Activated CD4-positive, alpha-beta T cell treated with anti-CD3 and anti-CD28 coated beads, Interleukin-2, Interleukin-4, amounts not matched to agents 100 ng/mL and 50 ng/mL, durations not matched to agents 16 hours and 8 hours (primary cell): ENCODE measurements at places on chromosomes 12 and 14.
A peak's percentile ranks its signal among the peaks of the same experiment; 100 is the strongest.

- DNase-seq, result no peak
Measured at GRCh38 chr14:40248671-40249070, 816.4 kb upstream of the FBXO33 start.

GRCh38 chr12:6956021-6956727 is 5.0 kb downstream of the PTPN6 start:
- no peak for DNase-seq

- no peak for DNase-seq
Measured at GRCh38 chr14:101475456-101476257, 85.6 kb upstream of the DIO3 start.

DNA sequence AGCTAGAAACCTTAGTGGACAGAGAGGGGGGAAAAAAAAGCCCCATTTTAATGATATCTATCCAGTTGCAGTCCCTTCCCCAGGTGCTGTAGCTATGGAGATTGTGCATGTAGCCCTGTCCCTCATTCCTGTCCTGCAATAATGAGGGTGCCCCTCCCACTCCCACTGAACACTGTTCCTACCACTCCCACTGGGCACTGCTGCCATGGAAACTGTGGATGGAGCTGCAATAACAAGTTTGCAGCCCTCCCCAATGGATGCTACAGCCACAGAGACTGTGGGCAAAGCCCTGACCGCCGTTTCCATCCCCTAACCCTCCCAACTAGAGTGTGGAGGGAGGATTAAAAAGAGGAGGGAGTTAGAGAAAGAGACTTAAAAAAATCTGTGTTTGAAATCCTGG is 238.3 kb downstream of the FUT8 start:
- no peak for DNase-seq

GRCh38 chr12:92036061-92036620 is 109.5 kb downstream of the BTG1 start:
- no peak for DNase-seq

- no peak for DNase-seq
Measured at GRCh38 chr12:46578190-46578982, 205.8 kb upstream of the SLC38A2 start.

DNA sequence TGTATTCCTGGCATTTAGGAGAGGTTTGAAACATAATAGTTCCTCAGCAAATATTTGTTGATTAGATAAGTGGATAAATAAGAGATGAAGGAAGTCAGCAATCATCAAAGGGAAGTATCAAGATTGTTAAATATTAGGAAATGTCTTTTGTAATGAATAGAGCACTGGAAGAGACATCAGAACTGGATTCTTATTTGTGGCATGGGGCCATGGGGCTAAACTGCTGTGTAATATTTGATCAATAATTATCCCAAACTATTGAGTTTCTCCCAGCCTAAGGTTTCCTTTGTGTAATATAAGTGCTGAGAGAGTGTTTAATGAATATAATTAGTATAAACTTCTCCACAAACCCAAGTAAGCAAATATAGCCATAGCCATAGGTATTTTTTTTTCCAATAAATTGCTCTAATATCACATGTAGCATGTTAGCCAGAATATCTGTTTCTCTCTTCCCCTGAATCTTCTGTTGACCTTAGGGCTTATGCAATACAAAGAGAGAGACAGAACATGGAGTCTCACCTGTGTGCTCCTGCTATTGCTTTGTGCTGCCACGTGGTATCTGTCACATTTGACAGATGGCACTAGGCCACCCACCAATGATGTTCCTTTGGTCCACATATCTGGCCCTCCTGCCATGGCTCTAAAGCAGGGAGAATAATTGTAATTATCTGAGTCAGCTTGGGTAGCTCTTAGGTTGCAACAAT is 658.7 kb downstream of the SOX5 start:
- no peak for DNase-seq

- DNase-seq, result no peak
Measured at GRCh38 chr12:15977999-15978951, 67.1 kb downstream of the DERA start.

GRCh38 chr14:70203686-70204085 is 14.9 kb upstream of the SLC8A3 start:
- DNase-seq, result no peak

DNA sequence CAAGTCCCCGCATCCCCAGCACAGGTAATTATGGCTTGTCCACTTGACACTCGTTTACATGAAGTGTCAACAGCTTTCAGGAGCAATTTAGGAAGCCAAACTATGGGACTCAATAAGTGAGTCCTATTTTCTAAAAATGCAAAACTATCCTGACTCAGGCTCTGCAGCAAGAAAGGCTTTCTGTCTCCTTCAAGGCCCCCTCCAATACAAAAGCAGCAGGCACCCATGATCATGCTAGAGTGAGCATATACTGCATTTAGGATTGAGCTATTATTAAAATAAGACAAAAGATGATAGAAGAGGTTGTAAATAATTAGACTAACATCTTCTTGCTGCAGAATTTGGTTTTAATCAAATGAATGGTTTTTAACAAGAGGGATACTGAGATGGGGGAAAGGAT is 3.2 kb downstream of the SIX6 start:
- DNase-seq, result no peak

- no peak for DNase-seq
Measured at GRCh38 chr12:45575417-45575816, 154.1 kb upstream of the ARID2 start.

DNA sequence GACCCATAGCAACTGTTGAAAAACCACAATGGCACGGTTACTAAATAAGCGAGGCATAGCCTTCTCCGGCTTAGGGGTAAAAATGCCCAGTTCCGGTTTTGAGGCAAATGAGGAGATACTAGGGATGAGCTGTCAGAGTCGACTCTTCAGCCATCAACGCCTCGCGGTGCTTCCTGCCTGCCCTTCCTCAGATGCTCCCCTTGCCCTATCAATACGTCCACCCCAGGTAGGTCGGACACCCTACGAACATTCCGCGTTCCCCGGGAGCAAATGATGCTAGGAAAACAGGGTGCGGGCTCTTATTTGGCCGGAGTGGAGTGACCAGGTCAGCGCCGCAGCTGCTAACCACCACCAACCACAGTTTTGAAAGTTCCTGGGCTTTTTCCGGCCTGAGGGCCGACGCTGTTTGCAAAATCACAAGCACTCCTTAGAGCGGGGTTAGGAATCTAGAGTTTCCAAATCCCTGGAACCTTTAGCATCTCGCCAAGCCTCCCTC is 1.2 kb downstream of the SRSF9 start:
- DNase-seq, result peak; percentile 40

DNA sequence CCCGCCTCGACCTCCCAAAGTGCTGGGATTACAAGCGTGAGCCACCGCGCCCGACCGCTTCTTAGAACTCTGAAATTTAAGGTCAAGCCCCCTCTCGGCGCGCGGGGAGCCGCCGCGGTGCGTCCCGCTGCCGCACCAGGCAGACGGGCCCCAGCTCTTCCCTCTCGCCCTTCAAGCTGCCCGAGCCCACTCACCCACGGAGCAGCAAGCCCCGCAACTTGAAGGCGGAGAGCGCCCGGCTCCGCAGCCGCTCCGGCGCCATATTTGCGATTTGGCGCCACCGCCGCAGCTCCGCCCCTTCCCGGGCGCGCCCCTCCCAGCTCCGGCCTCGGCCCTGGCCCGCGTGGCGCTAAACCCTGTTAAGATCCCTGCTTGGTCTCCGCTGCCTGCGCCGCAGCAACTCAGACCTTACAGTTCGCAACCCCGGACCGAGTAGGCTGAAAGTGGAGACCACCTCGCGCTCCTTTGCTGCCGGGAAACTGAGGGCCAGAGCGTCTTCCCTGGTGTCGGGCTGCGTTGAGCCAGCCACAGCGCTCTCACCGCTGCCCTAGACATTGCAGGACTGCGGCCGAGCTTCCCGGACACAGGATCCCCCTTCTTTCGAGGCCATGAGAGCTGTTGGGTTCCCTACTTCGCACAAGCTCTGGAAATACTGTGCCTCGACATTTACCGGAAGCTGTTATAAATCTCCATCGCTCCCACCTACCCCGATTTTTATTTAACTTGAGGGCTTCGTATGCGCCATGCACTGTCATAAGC is at the start of gene POLE2:
Gene POLE2 (minus strand): TSS at position 273 of the 759 bp plus-strand sequence. CDS start 11 bp downstream, at position 262.
- DNase-seq, result peak; percentile 85

- DNase-seq, result no peak
Measured at GRCh38 chr14:37589715-37590427, 5.2 kb downstream of the FOXA1 start.

DNA sequence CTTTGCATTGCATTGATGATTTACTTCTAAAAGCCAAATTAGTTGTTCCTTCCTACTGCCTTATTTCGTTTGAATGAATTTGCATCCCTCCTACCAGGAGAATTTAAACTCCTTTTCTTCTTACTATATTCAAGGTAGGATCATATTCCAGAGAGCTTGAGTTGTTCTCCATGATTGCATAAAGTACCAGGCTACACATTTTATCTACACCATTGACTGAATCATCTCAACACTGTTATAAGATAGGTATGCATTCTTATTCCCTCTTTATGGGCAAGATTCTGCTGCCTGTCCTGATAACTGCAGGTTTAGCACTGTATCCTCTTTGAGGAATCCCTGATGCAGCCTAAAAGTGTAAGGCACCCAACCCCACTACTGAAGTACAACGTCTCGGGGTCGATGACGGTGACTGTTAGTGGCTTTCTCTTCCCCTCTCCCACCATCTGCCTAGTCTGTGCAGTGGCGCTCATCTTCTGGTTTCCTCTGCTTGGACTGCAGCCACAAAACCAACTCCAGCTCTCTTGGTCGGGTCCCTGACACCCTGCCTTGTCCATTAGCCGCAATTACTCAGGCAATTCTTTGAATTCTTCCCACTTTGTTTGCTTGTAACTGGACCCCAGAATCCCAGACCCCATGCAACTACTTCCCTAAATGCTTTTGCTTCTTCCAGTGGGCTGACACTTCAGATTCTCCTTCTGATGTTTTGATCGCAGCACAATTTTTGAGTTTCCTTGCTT is 44.4 kb upstream of the STXBP6 start:
- no peak for DNase-seq

DNA sequence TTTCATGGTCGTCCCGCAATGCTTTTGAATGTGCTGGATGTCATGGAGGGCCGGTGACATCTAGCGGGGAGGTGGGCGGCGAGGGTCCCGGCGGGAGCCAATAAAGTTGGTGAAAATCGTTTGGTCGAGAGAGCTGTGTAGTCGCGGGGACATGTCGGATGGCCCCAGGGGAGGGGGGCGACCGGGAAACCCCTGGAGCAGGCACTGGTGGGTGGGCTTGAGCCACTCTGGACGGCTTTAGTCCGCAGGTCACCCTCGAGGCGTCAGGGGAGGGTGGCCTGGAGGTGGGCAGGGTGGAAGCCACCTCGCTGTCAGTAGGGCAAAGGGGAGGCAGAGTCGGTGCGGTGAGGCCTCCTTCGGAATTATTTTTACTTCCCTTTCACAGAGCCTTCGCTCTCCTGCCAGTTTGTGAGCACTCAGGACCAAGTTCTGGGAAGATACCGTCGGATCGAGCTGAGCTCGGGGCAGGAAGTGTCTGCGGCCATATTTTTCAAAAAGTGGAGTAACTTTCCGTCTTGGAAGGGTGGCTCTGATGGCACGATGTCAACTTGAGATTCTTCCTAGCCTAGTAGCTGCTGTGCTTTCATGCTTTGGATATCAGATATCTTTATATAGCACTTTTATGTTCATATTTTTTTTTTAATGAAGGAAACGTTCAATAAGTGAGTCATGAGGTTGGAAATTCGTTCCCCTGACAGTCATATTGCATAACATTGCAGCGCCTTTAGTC is 28.2 kb downstream of the WBP11 start:
- peak; percentile 6 for DNase-seq

DNA sequence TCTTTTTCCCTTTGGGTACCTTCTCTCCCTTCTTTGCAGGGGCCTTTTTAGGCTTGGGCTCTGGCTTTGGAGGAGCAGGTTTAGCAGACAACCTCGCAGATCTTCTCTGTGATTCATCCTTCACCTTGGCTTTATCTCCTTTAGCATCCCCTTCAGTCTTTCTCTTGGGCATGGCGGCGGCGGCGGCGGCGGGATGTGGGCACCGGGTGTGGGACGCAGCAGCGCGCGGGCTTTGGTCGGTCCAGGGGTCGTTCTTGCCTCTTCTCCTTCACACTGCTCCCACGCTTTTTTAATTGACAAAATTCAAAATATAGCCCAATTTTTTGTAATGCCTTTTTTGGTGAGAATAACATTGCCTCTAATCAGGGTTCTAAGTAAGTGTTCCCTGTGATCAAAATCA is 8.6 kb downstream of the TRMT5 start:
- no peak for DNase-seq

GRCh38 chr12:14772946-14773345 is 30.3 kb downstream of the WBP11 start:
- no peak for DNase-seq

- DNase-seq, result no peak
Measured at GRCh38 chr12:111033281-111034082, 113.1 kb upstream of the MYL2 start.

- DNase-seq, result no peak
Measured at GRCh38 chr12:105459760-105460330, 129.4 kb downstream of the C12orf75 start.

- no peak for DNase-seq
Measured at GRCh38 chr12:52454411-52455201, 2.7 kb upstream of the KRT6B start.

GRCh38 chr12:26749781-26750180 is 83.2 kb downstream of the ITPR2 start:
- DNase-seq, result peak; percentile 9

DNA sequence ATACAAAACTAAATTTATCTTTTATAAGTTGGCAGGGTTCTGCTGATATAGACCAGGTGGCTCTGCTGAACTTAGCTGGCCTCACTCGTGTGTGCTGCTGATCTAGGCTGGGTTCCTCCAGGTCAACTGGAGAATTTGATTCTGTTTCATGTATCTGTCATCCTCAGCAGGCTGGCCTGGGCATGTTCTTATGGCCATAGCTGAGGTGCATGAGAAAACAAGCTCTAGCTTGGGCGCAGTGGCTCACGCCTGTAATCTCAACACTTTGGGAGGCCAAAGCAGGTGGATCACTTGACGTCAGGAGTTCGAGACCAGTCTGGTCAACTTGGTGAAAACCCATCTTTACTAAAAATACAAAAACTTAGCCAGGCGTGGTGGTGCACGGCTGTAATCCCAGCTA is 24.3 kb upstream of the BCL2L14 start:
- no peak for DNase-seq

DNA sequence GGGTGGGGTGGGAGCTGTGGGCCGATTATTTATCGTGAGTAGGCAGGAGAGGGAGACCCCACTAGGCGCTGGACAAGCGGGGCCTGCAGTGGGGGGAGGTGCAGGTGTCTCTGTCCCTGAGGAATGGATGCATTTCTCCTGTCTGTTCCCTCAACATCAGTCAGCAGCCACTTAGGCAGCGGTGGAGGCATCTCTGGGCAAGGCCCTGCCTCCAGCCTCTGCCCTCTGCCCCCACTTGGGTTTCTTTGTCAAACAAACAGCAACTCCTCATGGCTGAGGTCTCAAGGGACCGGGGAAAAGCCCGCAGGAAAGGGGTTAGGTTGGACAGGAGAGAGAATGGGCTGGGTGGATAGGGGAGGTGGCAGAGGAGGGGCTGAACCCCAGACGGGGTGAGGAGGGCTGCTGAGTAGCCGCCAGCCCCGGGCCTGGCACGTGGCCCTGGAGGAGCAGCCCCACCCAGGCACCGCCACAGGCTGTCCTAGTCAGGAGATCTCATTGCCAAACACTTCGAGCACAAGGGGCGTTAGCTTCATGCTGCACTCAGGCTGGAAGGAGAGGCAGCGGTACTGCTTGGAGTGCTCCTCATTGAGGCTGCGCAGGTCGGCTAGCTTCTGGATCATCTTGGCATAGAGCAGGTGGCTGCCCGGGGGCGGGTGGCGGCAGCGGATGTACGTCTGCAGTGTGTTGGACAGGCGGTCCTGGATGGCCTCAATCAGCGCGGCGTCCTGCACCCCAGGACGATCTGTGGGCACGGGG is 24.7 kb upstream of the HDAC7 start:
- DNase-seq, result no peak

- peak; percentile 42 for DNase-seq
Measured at GRCh38 chr12:51326698-51327439, 2.9 kb upstream of the BIN2 start.
